ENCODE measurements at places on chromosomes 2 and 18.

DNA sequence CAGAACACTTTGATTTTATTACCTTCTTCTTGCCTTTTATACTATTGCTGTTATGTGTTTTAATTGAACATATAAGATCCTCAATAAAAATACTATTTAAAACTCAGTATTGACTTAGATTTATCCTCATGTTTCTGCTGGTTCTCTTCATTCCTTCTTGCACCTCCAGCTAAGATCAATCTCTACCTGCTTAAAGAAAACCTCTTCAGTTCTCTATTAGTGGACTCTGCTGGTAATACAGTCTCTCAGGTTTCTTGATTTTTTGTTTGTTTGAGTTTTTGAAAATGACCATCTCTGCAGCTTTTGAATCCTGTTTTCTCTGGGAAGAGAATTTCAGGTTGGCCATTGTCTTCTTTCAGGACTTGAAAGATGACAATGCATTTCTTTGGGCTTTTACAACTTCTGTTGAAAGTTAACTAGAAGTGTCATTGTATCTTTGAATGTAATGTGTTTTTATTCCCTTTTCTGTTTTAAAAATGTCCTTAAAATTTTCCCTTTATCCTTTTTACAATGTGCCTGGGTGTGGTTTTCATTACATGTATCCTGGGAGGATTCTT is 29.8 kb upstream of the TMEM131 start:
- DNase-seq, result no peak

- no peak for DNase-seq
Measured at GRCh38 chr2:160125828-160126227, 63.4 kb upstream of the PLA2R1 start.

DNA sequence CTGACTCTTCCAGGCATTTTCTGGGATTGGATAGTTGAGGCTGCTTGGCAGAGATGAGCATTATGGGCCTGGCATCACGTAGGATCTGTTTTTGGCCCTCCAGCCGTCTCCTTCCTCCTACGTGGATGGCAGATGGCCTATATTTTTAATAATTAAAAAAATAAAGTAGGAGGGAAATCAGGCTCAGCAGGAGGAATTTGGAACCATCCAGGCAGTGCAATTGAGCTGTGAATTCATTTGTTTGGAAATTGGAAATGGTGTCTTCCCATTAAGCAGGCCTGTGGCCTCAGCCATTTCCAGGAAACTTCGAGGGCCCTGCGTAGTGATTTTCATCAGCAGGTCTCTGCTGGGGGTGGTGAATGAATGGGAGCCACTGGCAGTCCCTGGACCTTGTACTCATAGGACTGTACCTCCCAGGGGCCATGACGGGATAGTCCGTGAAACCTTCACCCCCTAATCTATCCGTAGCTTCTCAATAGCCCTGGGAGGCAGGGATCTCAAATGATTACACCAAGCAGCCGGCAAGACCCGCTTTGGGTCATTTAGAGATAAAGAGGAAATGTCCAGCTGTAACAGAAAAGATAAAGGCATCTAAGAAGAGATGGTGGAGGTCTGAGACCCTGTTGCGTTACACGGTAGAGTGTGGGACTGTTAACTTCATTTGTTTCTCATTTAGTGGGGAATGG is 73.1 kb upstream of the TNP1 start:
- no peak for DNase-seq

DNA sequence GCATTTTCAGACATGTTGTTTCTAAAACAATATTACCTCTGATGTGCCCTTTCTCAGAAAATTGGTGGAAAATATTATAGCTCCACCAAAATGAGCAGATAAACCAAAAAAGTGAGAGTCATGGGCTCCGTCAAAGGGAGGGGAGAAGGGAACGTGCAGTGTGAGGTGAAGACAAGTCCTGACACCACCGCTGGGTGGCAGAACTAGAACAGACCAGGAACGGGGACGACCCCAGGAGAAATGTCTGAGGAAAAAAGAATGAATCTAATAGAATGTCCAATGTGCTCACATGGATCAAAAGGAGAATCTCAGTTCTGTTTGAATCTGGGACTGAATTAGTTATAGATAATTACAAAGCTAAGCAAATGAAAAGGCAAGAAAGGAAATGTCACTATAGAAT is 22.6 kb upstream of the BCL2 start:
- DNase-seq, result no peak

DNA sequence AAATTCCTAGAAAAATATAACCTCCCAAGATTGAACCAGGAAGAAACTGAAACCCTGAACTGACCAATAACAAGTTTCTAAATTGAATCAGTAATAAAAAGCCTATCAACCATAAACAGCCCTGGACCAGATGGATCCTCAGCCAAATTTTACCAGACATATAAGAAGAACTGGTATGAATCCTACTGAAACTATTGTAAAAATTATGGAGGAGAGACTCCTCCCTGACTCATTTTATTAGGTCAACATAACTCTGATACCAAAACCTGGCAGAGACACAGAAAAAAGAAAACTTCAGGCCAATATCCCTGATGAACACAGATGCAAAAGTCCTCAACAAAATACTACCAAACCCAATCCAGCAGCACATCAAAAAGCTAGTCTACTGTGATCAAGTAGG is 11.3 kb downstream of the NT5C1B start:
- no peak for DNase-seq

- no peak for DNase-seq
Measured at GRCh38 chr2:75007061-75007460, 48.6 kb downstream of the POLE4 start.

- DNase-seq, result no peak
Measured at GRCh38 chr2:241564596-241565410, 6.3 kb downstream of the BOK start.

GRCh38 chr2:217996361-217996760 is 6.4 kb downstream of the TNS1 start:
- no peak for DNase-seq

- no peak for DNase-seq
Measured at GRCh38 chr2:109123586-109124201, 5.3 kb upstream of the SH3RF3 start.

GRCh38 chr18:55314031-55314430 is 274.0 kb downstream of the TCF4 start:
- DNase-seq, result no peak

DNA sequence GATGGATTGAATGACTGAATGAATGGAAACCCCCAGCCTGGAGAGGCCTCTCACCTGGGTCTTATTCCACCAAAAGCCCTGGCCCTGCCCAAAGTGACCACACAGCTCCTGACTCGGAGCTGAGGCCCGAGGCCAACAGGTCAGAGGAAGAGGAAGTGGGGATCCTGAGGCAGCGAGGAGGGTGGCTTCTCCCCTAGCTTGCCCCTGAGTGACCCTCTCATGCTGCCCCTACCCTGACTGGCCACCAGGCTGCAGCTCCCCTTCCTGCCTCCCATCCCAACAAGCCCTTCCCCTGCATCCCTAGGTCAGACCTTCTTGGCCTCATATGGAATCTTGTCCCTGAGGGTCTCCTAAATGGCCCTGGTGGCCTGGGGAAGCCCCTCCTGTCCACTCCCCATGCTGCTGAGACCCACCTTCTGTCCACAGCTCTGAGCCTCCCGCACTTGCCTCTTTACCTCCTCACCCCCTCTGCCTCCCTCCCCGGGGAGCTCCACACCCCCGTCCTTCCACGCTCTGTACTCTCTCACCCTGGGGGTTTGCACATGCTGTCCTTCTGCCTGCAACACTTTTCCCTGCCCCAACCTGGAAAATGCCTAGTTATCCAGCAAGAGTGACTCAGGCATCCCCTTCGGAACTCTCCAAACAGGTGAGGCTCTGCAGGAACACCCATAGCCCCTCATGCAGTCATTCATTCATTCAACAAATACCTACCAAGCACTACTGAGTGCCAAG is 134.8 kb upstream of the HDAC4 start:
- no peak for DNase-seq

DNA sequence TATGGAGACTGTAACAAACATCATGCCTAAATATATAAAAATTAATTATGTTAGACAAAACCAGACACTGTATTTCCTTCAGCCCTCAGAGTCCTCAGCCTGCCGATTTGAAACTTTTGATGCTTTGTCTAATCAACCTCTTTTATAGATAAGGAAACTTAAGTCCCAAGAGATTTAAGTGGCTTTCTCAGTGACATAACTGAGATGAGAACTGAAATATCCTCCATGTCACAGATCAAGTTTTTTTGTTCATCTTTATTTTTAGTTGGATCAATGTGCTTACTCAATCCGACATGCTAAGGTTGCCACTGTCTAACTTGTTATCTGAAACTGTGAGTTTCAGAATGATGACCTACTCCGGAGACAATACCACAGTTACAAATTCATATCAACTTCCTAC is 72.3 kb downstream of the BARD1 start:
- DNase-seq, result no peak

DNA sequence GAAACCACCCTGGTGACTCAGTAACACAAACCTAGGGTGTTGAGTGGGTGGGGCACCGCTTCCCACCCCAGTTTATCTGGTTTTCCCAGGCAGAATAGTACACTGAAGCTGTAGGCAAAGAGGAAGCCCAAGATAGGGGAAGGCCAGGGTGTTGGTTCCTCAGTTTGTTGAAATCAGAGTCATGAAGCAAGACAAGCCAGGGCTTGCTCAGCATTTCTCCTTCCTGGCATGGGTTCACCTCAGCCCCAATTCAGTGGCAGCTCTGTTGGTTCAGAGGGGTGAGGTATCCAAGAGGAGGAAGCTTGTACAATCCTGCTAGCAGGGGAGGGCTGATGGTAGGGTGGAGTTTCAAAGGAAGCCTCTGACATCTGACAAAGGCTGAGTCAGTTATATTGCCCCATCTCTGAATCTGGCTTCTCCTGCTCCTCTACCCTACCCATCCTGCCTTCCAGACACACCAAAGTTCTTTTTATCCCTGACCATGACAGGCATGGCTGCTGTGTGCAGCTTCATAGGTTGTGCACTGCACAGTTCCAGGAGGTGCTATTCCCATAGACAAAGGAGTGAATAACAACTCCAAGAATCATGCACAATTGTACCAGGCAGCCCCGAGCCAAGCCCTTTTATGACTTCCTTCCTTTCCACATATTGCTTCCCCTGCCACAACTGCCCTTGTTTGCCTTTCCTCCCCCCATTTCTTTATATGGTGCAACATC is 24.9 kb upstream of the RAB10 start:
- DNase-seq, result no peak

DNA sequence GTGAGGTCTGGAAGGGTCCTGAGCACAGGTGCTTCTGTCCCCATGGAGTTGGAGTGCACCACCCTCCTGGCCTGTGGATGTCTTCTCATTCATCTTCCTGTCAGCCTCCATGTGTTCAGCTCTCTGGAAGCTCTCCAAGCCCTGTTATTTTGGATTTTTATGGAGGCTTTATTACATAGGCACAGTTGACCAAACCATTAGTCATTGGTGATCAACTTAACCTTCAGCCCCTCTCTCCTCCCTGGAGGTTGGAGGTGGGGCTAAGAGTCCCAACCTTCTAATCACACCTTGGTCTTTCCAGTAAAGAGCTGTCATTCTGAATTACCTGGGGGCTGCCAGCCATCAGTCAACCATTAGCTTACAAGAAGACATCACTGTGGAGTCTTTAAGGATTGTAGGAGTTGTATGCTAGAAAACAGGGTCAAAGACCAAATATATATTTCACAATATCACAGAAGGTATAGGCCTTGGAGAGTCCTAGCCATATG is 7.5 kb upstream of the MCFD2 start:
- DNase-seq, result no peak

DNA sequence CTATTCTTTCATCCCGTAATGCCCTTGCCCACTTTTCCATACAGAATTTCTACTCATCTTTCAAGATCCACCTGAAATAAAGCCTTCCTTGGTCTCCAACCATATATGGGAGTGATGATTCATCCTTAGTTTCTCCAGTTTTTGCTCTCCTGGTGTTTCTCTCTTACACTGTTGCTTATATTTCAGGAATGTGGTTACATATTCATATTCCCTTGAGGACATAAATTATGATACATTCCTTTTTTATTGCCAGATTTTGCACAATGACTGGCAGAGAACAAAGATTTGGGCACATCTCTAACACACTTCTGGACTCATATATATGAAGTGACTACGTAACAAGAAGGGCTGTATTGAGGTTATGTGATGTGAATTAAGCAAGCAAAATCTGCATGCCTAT is 1573.4 kb upstream of the NXPH2 start:
- DNase-seq, result no peak

DNA sequence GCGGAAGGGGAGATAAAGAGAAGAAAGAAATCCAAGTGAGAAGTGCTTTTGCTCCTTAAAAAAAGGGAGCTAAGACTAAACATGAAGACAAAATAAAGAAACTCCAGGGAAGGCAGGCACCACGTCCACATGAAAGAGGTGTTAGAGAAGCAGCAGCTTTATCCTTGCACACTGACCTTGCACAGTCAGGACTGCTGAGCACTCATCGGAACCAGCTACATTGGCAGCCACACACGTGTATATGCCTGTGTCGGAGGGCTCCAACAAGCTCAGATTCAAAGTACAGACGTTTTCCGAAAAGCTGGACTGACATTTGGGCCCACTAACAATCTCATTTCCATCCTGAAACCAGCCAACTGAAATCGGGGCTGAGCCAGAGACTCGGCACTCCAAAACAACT is 88.2 kb downstream of the TTN start:
- DNase-seq, result no peak

DNA sequence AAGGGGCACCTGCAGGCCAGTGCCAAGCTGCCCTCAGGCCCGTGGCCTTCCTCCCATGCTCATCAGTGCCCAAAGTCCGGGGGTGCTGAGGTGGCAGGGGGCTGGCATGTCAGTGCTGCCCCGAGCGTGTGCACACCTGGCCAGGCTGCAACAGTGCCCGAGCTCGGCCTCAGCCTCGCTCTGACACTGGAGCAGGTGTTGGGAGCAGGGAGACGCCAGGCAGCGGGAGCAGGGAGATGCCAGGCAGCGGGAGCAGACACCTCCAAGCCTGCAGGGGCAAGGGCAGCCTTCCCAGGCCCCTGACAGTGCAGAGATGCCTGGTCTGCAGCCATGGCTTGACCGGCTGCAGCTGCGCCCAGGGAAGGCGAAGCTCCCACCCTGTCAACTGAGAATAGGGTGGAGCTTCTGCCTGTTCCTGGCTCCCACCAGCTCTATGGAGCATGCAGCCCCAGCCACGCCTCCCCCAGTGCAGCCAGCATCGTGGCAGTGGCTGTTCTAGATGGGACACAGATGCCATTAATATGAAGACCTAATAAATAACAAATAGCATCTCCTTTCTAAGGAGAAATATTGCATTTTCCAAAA is 82.4 kb downstream of the DTNB start:
- no peak for DNase-seq

DNA sequence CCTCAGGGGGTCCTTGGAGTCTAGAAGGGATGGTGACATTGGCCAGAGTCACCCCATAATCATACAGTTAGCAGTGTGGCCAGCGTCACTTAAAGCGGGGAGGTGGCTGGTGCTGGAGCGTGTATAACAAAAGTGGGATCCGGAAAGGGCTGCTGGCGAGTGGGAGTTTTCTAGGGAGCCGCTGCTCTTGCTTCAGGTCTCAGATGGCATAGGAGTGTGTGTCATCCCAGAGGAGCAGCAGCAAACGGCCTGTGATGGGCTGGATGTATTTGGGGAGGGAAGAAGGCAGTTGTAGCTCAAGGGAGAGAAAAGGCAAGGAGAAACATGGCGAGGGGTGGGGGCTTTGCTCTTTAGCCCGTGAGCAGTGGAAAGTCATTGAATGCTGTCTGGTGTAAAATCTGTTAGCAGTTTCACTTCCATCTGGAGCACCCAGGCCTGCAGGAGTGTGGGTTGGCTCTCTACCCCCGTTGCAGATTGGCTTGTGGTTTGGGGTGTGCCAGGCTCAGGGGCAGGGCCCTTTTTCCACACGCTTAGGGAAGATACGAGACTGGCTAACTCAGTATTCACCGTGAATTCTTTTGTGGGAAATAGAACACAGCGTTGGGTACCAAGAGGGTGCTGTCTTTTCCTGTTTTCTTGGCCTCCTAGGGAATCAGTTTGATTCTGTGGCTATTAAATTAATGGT is 120.5 kb downstream of the AGAP1 start:
- DNase-seq, result peak; percentile 85
